ENCODE measurements at places on chromosomes 11 and 22. TPM values are rescaled to one million over a fixed set of nuclear protein-coding genes. Genes with fewer than 3 reads are reported as not detected.

Gene MAPK8IP1
- 10.5 TPM for total RNA-seq

DNA sequence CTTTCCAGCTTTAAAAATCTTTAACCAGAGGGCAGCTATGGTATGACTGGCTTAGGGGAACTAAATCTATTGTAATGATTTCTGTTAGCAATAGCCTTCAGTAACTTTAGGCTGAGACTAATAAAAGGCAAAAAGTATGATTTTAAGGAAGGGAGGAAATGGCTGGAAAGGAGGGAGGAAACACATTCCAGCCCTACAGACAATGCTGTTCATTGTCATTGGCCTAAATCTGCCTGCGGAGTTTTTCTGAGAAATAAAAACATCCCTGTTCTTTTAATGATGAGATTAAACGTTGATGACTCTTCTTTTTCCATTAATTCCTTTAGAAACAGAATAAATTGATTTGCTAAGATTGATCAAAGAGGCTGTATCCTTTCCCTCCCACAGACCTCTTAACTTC lies 99.6 kb upstream of the GRAMD1B start:
- DNase-seq = no peak

Gene GLB1L3
- total RNA-seq = 1.1 TPM

DNA sequence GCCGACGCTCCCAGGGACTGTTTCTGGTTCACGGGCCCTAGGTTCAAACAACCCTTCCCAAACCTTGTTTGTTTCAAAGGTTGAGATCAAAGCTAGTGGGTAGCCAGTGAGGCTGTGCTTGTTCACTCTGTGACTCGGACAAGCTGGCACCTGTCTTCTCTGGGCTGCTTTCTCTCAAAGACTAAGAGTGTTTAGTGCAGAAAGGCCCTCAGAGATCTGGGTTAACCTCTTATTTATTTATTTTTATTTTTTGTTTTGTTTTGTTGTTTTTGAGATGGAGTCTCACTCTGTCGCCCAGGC lies 13.0 kb upstream of the MALAT1 start:
- peak; percentile 77 for DNase-seq

Gene OR51B2
- total RNA-seq = not detected

DNA sequence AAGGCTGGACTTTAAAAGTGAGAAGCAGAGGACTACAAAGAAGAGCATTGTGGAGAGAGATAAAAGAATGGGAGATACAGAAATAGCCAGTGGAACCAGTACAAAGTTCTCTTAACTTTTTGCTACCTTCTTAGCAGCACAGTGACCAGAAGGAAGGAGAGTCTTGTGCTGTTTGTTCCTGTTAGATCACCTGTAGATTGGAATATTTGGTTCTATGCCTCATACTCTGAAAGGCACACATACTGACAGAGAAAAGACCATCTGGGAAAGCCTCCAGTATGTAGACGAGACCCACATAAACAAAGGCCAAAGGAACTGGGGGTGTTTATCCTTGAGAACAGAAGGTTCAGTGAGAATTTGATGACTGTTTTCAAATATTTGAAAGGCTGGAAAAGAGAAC lies 18.7 kb downstream of the RNF141 start:
- DNase-seq = no peak

- no peak for DNase-seq
Observed at GRCh38 chr22:28282405-28283067, 363.5 kb upstream of the PITPNB start.

Gene OR8I2
- not detected for total RNA-seq

Gene PYGM
- total RNA-seq = 42.1 TPM

DNA sequence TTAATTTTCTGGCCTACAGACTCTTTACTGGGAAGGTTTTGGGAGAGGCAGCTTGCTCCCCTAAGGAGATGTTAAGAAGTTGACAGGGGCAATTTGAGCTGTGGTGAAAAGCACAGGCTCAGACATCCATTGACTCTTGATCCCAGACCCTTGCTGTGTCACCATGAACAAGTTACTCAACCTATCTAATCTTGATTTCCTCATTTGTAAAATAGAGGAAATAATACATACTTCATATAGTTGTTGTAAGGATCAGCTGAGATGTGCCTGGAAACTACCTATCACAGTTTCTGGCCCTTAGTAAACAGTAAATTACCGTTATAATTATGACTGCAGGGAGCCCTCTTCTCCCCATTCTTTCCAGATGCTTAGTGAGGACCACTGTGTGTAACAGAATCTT lies 16.6 kb upstream of the SCGB1D4 start:
- no peak for DNase-seq

DNA sequence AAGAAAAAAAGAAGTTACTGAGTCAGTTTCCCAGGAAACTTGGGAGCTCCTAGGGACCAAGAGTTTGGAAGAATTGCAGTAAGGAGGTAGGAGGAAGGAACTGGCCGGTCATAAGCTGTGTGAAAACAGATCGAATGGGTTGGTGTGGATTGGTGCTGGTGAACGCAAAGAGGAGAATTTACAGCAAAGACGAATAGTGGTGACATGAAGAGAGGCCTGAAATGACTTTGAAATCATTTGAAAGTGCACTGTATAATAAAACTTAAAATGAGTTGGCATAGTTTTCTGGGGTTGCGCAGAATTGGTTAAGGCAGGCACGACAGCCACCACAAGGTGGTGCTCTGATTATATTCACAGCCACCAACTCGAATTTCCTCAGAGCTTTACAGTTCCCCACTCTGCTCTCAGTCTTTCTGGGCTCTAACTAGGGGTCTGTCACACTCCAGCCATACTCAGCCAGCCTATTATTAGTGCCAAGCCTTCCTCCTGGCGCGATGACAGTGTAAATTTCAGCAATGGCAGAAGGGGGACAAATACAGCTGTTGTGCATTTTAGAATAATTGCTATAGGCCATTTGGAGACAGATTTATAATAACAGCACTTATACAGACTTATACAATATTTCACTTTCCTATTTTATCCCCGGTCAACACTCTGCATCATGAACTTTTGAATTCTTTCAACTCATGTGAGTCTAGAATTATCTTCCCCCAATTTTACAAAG lies 8.3 kb upstream of the HTR3B start:
- no peak for DNase-seq

Gene TSPAN18
- 13.8 TPM for total RNA-seq

GRCh38 chr11:125874556-125875124 lies 12.8 kb upstream of the HYLS1 start:
- DNase-seq = peak; percentile 69

- no peak for DNase-seq
Observed at GRCh38 chr11:38582756-38583155, 1984.7 kb upstream of the RAG2 start.

- no peak for DNase-seq
Observed at GRCh38 chr22:21858025-21858764, 9.2 kb downstream of the MAPK1 start.

DNA sequence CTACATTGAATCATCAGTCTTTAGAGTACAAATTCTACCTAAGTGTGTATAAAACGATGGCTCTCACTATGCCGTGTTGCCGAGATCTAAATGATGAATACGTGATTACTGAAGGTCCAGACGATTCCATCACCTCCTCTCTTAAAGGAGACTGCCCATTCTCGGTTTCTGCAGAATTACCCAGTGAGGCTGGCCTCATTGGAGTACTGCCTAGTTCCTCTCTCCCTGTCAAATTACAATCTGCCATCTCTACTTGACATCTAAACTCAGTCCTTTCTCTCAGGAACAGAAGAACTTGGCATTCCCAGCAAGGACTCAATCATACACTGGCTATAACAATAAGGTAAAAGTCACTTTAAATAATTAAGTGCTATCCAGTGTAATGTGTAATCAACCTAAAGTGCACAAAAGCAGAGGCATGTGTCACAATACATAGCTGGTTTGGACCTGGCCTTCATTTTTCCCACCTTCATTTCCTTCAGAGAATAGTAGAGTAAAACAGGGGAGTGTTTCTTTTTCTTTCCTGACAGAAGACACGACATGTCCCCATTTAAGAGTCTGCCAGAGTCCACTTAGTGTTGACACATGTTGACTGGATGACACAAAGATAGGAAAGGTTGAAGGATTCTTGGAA lies 634.1 kb downstream of the LRRC4C start:
- DNase-seq = no peak

- DNase-seq = no peak
Observed at GRCh38 chr22:37362621-37363020, 64.7 kb downstream of the ELFN2 start.

DNA sequence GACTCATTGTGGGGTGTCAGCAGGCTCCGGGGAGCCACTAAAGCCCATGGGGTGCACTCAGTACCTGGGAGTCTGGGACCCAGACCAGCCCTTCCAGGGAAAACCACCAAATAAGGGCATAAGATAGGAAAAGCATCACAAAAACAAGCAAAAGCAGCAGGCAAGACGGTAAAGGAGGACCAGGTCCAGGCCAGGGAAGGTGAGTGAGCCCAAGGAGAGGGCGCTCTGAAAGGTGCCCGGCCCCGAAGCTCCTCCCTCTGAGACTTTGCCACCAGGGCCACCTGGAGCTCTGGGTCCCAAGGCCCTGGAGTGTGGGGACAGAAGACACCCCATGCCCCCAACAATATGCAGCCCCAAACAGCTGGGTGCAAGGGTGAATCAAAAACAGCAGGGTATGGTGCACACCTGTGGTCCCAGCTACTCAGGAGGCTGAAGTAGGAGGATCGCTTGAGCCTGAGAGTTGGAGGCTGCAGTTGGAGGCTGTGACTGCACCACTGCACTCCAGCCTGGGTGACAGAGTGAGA lies 5.2 kb upstream of the IL17REL start:
- DNase-seq = peak; percentile 35

DNA sequence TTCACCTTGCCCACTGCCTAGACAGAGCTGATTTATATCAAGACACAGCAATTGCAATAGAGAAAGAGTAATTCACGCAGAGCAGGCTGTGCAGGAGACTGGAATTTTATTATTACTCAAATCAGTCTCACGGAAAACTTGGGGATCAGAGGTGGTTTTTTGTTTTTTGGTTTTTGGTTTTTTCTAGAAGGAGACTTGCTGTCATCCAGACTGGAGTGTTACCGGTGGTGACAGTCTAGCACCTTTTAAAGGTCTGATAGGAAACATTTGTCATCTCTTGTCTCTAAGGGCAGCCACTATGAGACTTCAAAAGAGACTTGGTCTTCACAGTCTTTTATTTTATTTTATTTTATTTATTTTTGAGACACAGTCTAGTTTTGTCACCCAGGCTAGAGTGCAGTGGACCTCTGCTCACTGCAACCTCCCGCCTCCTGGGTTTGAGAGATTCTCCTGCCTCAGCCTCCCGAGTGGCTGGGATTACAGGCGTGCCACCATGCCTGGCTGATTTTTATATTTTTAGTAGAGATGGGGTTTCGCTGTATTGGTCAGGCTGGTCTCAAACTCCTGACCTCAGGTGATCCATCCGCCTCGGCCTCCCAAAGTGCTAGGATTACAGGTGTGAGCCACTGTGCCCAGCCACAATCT lies 19.1 kb downstream of the APOBEC3H start:
- DNase-seq = no peak

Gene ZP1
- total RNA-seq = not detected

Gene FHIP1B
- total RNA-seq = 50.4 TPM

Gene P2RY2
- not detected for total RNA-seq

GRCh38 chr11:26847977-26848376 lies 126.1 kb upstream of the SLC5A12 start:
- no peak for DNase-seq

- DNase-seq = no peak
Observed at GRCh38 chr11:132101881-132102280, 731.5 kb downstream of the NTM start.

GRCh38 chr11:128335729-128336128 lies 251.6 kb downstream of the ETS1 start:
- no peak for DNase-seq

- no peak for DNase-seq
Observed at GRCh38 chr11:8081591-8082250, 710 bp downstream of the TUB start.

- DNase-seq = peak; percentile 61
Observed at GRCh38 chr22:27844656-27845591, 43.4 kb upstream of the MN1 start.

DNA sequence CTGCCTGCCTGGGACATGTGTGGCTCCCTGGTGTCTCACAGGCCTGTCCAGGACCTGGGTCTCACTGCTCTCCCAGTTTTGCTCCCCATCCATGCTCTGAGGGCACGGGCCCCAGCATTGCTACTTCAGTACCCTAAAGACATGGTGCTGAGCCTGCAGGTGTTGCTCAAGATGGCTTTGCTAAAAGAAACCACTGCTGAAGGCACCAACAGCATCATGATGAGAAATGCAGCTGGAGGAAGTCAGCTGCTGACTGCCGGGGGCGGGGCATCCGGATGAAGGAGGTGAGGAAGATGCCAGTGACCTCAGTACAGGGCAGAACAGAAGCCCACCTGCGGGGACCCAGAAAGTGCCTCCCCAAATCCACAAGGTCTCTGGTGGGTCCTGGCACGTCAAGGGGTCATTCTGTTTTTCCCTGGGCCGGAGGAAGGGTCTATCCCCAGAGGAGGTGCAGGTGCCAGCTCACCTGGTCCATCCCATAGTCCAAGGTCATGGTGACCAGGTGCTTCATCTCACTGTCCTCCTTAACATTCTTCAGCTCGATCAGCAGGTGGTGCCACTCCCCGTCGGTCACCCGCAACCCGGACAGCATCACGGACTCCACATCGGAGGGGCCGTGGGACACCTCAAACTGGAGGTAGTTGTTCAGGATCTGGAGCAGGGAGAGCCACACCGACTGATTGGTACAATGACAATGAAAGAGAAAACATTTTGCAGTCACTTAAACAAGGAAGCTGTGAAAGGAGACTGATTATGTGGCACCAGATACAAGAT lies 63.9 kb downstream of the TRMU start:
- no peak for DNase-seq

DNA sequence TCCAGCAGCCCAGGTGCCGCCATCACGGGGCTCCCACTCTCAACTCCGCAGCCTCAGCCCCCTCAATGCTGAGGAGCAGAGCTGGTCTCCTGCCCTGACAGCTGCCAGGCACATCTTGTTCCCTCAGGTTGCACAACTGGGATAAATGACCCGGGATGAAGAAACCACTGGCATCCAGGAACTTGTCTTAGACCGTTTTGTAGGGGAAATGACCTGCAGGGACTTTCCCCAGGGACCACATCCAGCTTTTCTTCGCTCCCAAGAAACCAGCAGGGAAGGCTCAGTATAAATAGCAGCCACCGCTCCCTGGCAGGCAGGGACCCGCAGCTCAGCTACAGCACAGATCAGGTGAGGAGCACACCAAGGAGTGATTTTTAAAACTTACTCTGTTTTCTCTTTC lies at the start of gene SAA1:
Gene SAA1, plus strand, starts transcription at position 316 of the 400 bp plus-strand sequence. CDS start 624 bp downstream, outside the sequence.
- DNase-seq = no peak

GRCh38 chr11:8258784-8259183 lies 4.9 kb downstream of the LMO1 start:
- peak; percentile 38 for DNase-seq

- DNase-seq = no peak
Observed at GRCh38 chr11:114896594-114896993, 218.3 kb downstream of the NXPE2 start.

Gene MMP27
- total RNA-seq = not detected

GRCh38 chr11:19587979-19588378 lies 124.7 kb upstream of the NAV2 start:
- no peak for DNase-seq

GRCh38 chr22:43477966-43478365 lies 66.2 kb downstream of the MPPED1 start:
- no peak for DNase-seq

DNA sequence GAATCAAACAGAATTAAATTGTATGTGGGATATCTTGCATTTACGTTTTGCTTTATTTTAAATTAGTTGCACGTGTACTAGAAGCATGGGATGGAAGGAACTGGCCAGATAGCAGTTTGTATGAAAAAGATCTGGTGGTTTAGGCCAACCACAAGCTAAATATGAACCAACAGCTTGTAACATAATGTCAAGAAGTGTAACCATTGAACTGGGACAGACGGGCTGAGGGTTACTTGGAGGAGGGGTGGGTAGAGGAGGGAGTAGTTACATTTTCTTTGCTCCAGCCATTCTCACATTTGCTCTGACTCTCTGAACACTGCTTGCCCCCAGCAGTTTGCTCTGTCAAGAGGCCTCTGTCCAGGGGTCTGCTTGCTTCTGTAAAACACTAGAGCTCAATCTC lies 31.7 kb upstream of the CXCR5 start:
- no peak for DNase-seq

All from sigmoid colon (tissue), 7 donors.